ENCODE measurements at places on chromosomes 5 and 9.

DNA sequence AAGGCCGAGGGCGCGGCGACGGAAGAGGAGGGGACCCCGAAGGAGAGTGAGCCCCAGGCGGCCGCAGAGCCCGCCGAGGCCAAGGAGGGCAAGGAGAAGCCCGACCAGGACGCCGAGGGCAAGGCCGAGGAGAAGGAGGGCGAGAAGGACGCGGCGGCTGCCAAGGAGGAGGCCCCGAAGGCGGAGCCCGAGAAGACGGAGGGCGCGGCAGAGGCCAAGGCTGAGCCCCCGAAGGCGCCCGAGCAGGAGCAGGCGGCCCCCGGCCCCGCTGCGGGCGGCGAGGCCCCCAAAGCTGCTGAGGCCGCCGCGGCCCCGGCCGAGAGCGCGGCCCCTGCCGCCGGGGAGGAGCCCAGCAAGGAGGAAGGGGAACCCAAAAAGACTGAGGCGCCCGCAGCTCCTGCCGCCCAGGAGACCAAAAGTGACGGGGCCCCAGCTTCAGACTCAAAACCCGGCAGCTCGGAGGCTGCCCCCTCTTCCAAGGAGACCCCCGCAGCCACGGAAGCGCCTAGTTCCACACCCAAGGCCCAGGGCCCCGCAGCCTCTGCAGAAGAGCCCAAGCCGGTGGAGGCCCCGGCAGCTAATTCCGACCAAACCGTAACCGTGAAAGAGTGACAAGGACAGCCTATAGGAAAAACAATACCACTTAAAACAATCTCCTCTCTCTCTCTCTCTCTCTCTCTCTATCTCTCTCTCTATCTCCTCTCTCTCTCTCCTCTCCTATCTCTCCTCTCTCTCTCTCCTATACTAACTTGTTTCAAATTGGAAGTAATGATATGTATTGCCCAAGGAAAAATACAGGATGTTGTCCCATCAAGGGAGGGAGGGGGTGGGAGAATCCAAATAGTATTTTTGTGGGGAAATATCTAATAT is 58.1 kb downstream of the BASP1 start:
- DNase-seq = no peak

DNA sequence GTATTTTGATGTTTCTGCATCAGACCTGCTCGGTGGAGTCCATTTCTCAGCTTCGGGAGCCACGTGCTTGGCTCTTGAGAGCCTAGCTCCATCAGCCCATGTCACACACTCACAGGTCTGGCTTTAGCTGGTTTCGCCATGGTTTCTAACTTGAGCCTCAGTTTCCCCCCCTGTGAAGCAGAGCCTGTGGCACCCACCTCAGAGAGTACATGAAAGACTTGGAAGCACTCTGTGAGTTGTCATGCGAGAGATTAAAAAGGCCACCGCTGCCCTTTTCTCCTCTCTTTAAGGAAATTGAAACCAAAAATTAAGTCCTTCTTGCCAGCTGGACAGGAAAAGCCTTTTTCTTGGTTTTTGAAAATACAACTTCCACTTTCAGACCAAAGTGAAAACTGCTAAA is 8.8 kb downstream of the TENT4A start:
- no peak for DNase-seq

DNA sequence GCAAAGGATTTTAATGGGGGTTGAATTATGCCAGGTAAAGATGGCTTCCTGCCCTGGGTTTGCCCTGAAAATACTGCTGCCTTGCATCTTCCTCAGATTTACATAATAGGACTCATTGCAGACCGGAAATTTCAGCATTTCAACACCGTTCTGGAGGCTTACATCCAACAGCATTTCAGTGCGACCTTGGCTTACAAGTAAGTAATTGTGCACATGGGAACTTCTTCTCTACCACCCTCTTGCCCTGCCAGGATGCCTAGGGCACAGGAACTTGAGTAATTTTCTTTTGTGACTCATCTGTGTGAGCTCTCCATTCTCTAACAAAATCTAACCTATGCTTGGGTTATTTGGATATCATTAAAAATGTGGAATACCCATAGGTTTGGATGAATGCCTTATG is 80.2 kb downstream of the DOCK2 start:
- DNase-seq = no peak

- no peak for DNase-seq
Measured at GRCh38 chr9:38686933-38687332, 33.0 kb downstream of the FAM240B start.

DNA sequence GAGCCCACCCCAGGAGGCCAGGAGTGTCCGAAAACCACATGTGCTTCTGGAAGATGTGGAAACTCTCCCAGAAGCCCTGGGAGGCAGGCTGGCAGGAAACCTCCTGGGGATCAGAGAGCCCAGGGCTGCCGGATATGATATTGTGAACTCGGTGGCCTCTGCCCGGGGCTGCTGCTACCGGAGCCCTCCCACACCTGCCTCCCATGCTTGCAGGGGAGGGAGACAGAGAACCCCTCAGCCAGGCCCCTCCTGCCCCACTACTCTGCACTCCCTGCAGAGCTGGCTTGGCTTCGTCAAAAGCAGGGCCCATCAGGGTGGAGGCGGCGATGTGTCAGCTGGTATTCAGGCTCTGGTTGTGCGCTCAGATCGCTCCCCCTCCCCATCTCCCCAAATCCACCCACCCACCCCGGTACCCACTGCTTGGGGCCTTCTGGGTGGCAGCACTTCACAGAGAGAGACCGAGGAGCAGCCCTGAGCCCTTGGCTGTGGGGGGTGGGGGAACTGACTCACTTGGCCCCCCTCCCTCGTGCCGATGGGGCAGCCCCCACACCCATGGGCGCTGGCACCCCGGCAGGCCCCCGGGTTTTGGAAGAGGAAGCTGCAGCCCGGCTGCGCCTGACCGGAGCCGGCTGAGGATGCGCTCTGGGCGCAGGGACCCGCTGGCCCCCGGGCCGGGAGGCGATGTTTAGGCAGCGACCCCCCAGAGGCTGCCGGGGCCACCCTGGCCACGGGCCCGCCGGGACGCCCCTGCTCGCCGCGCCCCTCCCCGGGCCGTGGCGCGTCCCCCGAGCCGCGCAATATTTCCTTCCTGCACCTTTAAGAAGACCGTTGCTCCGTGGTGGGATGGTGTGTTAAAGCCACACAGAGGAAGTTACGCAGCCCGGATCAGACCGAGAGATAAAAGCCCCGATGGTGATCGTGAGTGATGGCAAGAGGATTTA is 786 bp upstream of the NTNG2 start:
- DNase-seq = peak; percentile 90
